ENCODE measurements at places on chromosomes 3 and 15.

DNA sequence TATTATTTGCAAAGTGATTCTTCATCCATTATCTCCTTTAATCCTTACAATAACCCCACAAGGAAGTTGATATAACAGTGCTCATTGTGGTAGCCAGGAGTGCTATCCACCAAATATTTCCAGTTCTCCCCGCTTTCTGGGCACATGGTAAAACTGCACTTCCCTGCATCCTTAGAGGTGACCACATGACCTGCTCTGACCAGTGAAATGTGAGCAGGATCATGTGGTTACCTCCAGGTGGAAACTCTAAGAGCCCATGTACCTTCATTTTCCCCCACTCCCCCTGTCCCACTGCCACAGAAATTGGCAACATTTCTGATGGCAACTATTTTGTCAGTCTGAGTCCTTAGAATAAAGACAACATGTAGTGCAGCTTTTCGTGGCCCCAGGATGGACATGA, 89.7 kb downstream of the MRPL46 start:
- no peak for DNase-seq

DNA sequence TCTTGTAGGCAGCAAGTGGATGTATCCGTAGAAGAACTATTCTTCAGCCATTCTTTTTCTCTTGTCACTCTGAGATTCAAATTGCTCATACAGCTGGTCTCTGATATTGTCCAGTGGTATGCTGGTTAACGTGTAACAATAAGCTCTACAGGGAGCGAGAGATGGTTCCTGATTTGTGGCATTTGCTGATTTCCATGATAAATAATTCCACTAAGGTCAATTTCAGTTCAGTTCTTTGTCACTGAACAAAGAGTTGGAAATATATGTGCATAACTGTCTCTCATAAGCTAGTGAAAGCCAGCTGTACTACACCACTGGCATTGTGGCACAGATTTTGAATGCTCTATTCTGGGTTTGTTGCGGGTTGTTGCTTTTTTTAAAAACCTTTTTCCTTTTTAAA, 131.7 kb downstream of the MTHFS start:
- DNase-seq = no peak

DNA sequence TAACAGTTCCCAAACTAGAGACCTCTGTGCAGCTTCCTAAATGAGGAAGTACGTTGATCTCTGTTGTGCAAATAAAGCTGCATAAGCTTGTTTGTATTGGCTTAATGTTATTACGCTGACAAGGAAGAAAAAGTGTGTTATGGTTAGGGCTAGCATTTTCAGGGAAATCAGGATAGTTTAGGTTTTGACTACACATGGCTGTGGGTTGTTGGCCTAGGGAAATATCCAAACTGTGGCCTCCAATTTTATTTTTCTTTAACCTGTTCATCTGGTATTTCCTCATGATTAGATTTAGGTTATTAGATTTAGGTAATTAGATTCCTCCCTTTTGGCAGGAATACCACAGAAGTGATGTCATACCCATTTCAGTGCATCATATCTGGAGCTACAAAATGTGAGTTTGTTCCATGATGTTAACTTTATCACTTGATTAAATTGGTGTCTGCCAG, 8.7 kb upstream of the MCCC1 start:
- DNase-seq = no peak

- DNase-seq = no peak
These were observed 16.6 kb downstream of the GP9 start for GRCh38 chr3:129077222-129077621.
